ENCODE measurements at places on chromosomes 2 and 18.
A peak's percentile ranks its signal among the peaks of the same experiment; 100 is the strongest.

DNA sequence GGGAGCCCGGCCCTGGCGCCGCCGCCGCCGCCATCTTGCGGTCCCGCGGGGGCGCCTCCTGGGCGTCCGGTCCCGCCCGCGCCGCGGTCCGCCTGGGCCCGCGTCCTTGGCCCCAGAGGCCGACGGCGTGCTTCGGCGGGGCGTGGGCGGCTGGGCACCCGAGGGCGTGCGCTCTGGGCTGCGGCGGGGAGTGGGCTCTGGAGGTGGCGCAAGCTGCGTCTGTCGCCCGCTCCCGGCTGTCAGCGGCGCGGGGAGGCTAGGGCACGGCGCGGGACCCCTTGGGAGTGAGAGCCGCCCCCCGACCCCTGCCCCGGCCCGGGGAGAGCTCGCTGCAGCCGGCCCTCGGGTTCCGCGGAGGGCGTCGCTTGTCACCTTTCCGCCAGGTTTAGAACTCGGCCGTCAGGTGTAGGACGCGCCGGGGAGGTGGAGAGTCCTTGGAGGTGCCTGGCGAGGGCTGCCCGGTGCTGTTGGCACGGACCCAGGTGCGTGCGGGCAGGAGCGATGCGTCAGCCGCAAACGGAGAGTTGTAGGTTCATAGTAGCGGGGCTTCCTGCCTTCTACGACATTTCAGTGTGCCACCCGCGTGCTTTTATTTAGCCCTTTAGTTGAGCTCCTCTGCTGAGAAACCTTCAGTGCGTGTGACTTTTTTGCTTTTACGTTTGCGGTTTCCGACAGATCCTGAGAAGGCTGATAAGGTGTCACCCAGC lies 921 bp downstream of the VAPA start:
- peak; percentile 87 for DNase-seq

- no peak for DNase-seq
Observed at GRCh38 chr2:201600906-201601305, 42.4 kb downstream of the TMEM237 start.

GRCh38 chr2:50018292-50018691 lies 864.0 kb upstream of the FSHR start:
- no peak for DNase-seq

- DNase-seq, result no peak
Observed at GRCh38 chr18:70194227-70194890, 11.1 kb downstream of the RTTN start.

- no peak for DNase-seq
Observed at GRCh38 chr2:3613524-3613905, 18.6 kb downstream of the COLEC11 start.

- peak; percentile 68 for DNase-seq
Observed at GRCh38 chr2:38997781-38998180, 108.1 kb downstream of the ARHGEF33 start.

- no peak for DNase-seq
Observed at GRCh38 chr2:50611351-50611871, 420.5 kb downstream of the NRXN1 start.

DNA sequence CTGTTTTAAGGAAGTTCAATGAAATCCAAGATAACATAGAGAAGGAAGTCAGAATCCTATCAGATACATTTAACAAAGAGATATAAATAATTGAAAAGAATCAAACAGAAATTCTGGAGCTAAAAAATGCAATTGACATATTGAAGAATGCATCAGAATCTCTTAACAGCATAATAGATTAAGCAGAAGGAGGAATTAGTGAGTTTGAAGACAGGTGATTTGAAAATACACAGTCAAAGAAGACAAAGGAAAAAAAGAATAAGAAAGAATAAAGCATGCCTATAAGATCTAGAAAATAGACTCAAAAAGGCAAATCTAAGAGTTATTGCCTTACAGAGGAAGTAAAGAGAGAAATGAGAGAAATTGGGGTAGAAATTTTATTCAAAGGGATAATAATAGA lies 204.1 kb downstream of the SS18 start:
- no peak for DNase-seq

- no peak for DNase-seq
Observed at GRCh38 chr18:44765456-44765855, 84.8 kb downstream of the SETBP1 start.

- peak; percentile 58 for DNase-seq
Observed at GRCh38 chr2:38830526-38831159, 45.1 kb downstream of the DHX57 start.

DNA sequence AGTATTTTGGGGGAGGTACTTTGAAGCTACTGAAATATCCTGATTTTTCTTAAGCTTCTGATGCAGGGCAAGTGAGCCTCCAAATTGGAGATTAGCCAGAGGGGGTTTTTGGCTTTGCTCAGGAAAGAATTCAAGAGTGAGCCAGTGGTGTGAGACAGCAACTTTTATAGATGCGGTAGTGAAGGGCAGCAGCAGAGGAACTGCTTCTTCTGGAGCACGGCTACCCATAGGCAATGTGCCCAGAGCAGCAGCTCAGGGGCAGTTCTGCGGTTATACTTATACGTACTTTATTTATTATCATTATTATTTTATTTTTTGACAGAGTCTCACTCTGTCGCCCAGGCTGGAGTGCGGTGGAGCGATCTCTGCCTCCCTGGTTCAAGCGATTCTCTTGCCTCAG lies 19.8 kb upstream of the NT5DC4 start:
- DNase-seq, result peak; percentile 92

DNA sequence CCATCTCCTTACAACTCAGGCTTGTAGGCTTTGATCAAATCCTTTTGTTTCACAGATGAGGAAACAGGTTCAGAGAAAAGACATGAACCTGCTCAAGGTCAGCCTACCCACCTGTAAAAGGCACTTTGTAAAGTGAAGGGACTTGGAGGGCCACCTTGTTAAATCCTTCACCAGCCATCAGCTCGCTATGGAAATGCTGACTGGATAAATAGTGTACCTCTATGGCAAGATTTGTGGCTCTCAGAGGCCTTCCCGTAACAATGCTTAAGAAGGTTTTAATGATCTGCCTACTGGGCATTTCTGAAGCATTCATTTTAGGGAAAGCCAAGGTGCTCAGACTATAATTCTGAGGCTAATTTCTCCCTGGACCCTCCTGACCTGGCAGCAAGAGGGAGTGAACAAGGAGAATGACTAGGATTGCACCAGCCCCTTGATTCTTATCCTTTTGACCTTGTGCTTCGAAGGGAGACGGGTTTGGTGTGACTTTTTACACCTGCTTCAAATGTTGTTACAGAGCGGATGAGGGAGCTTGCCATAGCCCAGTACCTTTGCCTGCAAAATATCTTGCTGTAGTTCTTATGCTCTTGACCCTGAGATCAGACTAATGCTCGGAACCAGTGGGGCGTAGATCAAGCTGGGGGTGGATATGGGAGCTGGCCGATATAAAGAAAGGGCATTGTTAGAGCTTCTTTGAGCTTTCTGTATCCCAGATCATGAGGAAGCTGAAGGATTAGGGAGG lies 90.9 kb upstream of the CXCR4 start:
- no peak for DNase-seq

GRCh38 chr2:147255812-147256211 lies 589.0 kb upstream of the ACVR2A start:
- DNase-seq, result no peak

GRCh38 chr18:10349561-10349960 lies 104.9 kb upstream of the APCDD1 start:
- no peak for DNase-seq

DNA sequence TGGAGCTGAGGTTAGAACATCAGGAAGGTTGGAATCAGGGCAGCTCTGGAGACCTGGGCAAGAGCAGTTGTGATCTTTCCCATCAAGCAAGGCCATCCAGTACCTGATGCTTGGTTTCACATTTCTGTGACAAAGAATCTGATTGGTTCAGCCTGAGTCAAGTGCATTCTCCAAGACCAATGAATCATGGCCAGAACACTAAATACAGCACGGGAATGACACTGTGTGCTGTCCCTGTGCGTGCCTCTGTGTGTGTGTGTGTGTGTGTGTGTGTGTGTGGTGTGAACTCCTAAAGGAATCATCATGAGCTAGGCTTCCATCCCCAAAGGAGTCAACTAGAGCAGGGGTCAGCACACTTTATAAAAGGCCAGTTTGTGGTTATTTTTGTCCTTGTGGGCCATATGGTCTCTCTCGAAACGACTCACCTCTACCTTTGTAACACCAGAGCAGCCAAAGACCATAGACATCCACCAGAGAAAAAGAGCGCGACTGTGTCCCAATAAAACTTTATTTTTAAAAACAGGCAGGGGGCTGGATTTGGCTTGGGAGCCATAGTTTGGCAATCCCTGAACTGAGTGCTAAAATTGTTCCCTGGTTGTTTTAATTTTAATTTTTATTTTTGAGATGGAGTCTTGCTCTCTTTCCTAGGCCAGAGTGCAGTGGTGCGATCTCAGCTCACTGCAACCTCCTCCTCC lies 99.7 kb downstream of the INHBB start:
- DNase-seq, result no peak

- no peak for DNase-seq
Observed at GRCh38 chr2:63378589-63378988, 209.7 kb downstream of the WDPCP start.

DNA sequence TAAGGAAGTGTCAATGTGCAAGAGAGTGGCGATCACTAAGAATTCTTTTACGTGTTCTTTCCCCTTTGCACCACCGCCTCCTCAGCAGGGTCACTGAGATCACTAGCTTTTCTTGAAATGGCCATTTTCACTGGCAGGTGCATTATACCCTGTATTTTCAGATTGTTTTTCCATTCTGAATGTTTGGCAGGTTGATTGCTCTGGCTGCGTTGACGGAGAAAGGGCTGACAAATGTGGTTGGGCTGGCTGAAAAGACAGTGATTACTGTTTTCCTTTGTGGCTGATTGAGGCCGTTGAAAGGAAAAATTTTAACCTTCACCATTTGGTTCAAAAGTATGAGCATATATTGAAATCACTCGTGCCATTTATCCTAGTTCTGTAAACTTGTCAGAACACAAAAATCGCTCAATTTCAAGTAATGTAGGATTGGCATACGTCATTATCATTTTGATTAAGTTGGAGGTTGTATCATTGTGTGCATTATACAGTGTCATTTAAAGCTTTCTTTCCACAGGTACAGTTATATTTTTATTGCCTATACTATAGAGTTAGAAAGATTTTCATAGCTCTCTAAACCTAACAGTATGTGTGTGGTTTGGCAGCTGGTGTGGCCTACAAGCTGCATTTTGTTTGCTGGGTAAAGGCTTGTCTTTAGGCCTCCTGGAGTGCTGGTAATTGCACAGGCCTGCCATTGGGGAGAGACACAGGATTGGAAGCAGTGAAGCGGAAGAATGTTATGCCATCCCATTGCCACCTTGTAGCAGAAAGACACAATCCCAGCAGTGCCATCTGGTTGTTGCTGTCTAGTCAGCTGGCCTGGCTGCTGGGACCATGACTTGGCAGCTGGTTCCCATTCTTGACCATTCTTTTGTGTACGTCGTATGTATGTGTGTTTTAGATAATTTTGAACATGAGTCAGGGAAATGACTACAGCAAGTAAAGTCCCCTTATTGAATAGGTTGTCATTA lies 36.7 kb downstream of the DYNC1I2 start:
- no peak for DNase-seq

DNA sequence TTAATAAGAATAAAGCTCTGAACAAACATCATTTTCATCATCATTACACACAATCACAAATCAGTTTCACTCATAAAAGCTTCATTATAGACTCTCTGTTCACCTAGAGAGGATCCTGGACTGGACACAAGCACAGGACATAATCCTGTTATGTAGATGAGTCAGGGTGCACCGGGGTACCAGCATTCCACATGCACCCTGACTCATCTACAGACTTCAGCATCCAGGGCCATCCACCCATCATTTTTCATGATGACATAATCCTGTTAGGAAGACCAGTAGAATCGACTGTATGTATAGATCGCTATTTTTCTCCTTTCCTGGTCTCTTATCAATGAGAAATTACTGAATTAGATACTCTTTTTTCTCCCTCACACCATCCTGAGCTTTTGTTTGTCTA lies 73.7 kb upstream of the PIK3C3 start:
- no peak for DNase-seq

GRCh38 chr2:25036221-25036559 lies 5.7 kb upstream of the EFR3B start:
- DNase-seq, result no peak

DNA sequence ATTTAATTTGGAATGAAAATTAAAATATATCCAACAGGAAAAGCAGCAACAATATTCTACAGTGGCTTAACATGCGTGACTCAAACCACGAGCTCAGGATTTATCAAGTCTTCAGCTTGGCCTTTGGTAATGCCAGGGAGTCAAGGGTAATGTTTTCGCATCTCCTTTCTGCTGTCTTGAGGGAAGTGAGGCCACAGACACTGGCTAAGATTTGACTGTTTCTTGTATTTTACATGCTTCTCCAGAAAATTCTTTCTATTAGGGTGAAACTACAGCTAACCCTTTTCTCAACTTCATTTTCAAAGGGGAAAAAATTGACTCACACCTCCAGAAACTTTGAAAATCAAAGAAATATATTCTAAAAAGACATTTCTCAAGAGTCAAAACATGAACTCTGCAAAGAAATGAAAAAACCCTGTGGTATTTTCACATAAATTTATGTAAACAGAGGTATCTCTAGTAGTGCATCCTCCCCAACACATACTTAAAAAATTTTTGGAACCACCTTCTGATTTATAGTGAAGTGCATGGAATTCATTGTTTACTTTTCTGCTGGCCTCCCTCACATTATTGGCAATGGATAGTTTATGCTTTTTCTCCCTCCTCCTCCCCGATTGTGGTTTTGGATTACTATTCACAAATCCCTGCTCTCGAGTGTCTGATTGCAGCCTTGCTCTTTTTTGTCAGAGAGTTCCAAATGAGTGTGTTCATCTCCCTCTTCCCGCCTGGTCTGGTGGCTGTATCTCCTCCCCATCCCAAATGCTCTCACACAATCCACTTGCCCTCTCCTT lies 48.7 kb downstream of the DPP4 start:
- no peak for DNase-seq

GRCh38 chr18:9868857-9869714 lies 16.7 kb upstream of the TXNDC2 start:
- no peak for DNase-seq

DNA sequence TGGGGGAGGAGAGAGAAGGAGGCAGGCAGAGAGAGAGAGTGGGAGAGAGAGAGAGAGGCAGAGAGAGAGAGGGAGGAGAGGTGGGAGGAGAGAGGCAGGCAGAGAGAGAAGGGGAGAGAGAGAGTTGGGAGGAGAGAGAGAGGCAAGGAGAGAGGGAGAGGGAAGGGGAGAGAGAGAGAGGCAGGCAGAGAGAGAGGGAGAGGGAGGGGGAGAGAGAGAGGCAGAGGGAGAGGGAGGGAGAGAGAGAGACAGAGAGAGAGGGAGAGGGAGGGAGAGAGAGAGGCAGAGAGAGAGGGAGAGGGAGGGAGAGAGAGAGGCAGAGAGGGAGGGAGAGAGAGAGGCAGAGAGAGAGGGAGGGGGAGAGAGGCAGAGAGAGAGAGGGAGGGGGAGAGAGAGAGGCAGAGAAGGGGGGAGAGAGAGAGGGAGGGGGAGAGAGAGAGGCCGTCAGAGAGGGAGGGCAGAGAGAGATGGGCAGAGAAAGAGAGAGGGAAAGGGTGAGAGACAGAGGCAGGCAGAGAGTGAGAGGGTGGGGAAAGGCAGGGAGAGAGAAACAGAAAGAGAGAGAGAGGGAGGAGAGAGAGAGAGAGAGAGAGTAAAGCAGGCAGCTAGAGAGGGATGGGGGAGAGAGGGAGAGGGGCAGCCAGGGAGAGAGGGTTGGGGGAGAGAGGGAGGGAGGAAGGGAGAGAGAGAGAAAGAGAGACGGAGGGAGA lies 122.2 kb upstream of the PXDN start:
- no peak for DNase-seq

GRCh38 chr2:190978389-190979053 lies 35.5 kb downstream of the STAT1 start:
- DNase-seq, result no peak

Data from CD14-positive monocyte (primary cell).